ENCODE measurements at places on chromosomes 7 and 10. TPM values are rescaled to one million over a fixed set of nuclear protein-coding genes. Genes with fewer than 3 reads are reported as not detected.

The ABCA13 gene
- total RNA-seq = 0.11 TPM

The NACAD gene
- 1.0 TPM for total RNA-seq

The CPEB3 gene
- 1.1 TPM for total RNA-seq

The PHF14 gene
- 17.0 TPM for total RNA-seq

The GPR15LG gene
- not detected for total RNA-seq

The TAS2R5 gene
- not detected for total RNA-seq

The CEP55 gene
- total RNA-seq = 32.4 TPM

DNA sequence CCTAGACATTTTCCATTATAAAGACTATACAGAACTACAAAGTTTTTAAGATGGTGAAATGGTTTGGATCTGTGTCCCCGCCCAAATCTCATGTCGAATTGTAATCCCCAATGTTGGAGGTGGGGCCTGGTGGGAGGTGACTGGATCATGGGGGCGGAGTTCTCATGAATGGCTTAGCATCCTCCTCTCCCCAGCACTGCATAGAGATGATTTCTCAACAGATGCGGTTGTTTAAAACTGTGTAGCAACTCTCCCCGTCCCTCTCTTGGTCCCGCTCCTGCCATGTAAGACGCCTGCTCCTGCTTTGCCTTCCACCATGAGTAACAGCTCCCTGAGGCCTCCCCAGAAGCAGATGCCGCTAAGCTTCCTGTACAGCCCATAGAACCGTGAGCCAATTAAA, 1.6 kb downstream of the FAM133B start:
- no peaks in the 10 kb centered on the region for H3K27me3 ChIP-seq
- peaks cover 39% of the 10 kb centered on the region for H3K4me1 ChIP-seq
- H3K36me3 ChIP-seq = no peaks in the 10 kb centered on the region
- peak overlapping the region; percentile 98 for H3K4me3 ChIP-seq

DNA sequence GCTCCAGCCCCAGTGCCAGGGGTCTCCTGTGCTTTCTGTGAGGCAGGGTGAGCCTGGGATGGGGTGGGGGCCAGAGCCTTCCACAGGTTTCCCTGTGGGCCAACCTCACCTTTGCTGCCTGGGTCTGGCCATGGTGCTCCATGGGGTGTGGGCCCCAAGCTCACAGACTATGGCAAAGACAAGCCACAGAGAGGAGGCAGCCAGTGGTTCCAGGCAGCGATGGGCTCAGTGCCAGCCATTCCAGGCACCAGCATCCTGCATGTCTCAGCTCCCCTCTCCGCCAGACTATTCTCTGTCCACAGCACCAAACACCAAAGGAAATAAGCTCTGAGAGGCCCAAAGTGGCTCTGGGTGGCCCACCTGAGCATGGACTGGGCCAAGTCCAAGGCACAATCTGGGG, 133.5 kb downstream of the PTPN20 start:
- peaks cover 15% of the 10 kb centered on the region for H3K4me1 ChIP-seq
- H3K27ac ChIP-seq = no peak overlapping the region
- no peaks in the 10 kb centered on the region for H3K36me3 ChIP-seq
- no peak overlapping the region for H3K4me3 ChIP-seq
- H3K27me3 ChIP-seq = no peaks in the 10 kb centered on the region
- peak; percentile 30 for DNase-seq

DNA sequence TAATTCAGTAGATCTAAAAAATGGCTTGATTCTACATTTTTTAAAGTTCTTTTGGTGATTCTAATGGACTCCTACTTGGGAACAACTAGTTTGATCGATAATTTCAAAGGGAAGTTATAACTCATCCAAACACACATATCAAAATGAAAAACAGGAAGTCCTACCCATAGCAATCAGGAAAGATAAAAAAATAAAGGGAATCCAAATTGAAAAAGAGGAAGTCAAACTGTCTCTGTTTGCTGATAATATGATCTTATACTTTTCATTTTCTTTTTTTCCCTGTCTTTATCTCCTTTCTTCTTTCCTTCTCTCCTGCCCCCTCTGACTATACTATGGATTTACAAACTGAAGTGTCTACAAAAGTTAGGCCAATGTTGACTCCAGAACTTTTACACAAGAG, 118.8 kb downstream of the IQUB start:
- H3K4me1 ChIP-seq = no peaks in the 10 kb centered on the region
- H3K27ac ChIP-seq = no peak overlapping the region
- no peaks in the 10 kb centered on the region for H3K36me3 ChIP-seq
- no peak overlapping the region for H3K4me3 ChIP-seq
- no peaks in the 10 kb centered on the region for H3K27me3 ChIP-seq
- DNase-seq = no peak

GRCh38 chr10:130790339-130790738, 521.2 kb downstream of the TCERG1L start:
- no peaks in the 10 kb centered on the region for H3K4me1 ChIP-seq
- H3K36me3 ChIP-seq = no peaks in the 10 kb centered on the region
- H3K27me3 ChIP-seq = no peaks in the 10 kb centered on the region
- no peak overlapping the region for H3K4me3 ChIP-seq
